Foreskin fibroblast (primary cell): ENCODE measurements at places on chromosomes 6 and 20.

DNA sequence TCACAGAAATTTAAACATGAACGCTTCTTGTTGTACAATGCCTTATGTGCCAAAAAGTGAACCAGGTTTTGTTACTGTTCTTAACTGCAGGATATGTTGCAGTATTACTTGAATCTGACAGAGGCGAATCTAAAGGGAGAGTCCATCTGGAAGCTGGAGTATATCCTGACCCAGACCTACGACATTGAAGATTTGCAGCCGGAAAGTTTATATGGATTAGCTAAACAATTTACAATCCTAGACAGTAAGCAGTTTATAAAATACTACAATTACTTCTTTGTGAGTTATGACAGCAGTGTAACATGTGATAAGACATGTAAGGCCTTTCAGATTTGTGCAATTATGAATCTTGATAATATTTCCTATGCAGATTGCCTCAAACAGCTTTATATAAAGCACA, 19.9 kb downstream of the SMPDL3A start:
- DNase-seq, result no peak

- no peak for DNase-seq
These were observed 120.9 kb downstream of the GRM1 start for GRCh38 chr6:146149770-146150169.

DNA sequence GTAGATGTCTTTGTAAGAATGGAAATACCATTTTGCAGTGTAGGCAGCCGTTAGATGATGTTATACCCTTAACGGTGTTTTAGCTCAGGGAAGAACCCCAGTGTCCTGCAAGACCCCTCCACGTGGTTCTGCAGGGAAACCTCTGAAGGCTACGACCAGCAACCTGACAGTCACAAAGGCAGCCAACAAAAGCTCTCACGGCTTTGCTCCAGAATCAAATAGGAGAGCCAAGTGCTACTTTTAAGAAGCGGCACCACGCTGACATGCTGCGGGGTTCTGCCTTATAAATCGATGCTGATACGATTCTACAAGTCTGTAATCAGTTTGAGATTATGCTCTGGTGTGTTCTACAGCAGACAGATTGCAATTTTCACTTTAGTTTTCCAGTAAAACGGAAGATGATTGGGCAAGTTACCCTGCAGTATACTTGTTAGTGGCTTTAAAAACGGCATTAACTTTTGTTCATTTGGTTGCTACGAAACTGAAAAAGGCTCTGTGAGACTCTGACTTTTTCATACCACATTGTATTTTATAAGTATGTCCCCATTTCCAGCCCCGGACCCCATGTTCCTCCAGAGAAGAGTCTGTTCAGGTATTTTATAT, 312.9 kb downstream of the SAMD5 start:
- DNase-seq, result no peak

GRCh38 chr6:82877213-82878195, 188.1 kb downstream of the UBE3D start:
- peak; percentile 21 for DNase-seq

- peak; percentile 96 for DNase-seq
These were observed 115.6 kb downstream of the TMEM170B start for GRCh38 chr6:11653028-11653583.

DNA sequence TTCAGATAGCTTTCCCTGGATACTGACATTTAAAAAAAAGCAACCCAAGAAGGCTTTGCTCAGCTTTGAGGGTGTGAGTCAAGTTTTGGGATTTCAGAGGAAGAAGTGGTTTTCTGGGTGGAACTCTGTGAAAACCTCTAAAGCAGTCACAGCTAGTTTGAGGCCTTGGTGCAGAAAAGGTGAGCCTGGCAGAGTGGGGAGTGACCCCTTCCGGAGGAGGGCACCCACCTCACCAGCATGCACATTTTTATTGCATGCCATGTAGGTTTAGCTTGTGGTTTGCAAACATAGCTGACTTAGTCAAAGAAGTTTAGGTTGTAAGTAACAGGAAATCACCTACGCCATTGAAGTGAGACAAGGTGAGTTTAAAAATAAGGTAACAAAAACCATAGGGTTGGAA, 146.8 kb upstream of the PMEPA1 start:
- DNase-seq, result no peak

DNA sequence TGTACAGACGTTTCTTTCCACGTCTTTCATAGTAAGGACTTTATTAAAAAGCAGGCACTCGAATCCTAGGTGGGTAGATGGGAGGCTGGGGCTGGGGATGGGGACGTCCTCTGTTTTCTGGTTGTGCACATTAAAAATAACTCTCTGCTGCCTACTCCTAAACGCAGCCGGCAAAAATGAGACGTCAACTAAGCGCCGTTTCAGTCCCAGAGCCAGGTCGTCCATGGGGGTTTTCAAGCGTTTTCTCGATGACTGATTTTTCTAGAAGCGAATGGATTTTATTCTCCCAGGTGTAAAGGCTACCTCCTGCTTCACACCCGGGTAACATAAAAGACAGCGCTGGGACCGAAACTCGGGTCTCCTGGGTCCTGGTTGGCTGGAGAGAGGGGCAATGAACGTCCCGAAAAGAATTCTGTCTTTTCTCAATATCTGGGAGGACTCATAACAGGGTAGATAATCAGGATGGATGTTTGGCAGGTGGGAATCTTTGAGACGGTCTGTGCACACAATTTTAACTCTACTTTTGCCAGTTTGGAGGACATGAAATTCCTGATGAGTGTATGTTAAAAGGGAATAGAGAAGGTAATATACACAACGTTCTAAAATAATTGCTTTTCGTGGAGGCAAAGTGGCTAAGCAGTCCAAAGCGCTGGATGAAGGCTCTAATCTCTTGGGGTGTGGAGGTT, 25.2 kb downstream of the GPX6 start:
- DNase-seq, result peak; percentile 63

DNA sequence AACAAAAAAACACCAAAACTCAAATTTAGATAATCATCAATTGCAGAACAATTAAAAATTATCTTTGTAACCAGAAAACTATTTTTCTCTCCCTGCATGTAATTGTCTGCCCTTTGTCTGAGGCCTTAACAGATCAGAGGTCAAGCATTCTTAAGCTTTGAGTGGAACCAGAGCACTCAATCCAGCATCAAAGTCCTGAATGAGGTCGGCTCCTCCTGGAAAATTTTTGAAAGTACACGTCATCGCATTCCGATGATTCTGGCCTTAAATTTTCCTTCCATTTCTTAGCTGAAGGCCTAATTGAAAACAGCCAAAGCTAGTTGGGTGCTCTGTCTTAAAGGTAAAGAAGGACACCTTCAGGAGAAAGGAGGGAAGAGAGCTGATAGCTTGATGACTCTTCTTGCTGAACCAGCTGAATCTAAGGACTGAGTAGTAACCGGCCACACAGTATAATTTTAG, 510.2 kb upstream of the SULF2 start:
- peak; percentile 93 for DNase-seq

DNA sequence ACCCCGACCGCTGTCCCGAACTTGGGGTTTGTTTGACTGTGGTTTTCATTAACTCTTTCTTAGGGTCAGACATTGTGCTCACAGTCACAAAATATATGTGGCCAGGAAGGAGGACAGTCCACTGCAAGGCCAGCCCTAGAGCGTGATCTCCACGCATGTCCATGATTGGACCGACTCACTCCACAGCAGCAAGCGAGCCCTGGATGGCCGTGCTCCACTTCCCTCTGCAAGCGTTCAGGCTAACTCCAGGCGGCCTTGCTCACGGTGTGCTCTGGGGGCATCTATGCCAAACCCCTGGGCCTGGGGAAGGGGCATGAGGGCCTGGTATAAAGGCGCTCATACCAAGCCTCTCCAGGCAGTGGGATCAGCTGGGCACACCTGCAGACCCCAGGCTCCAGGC, 5.6 kb downstream of the DACT2 start:
- no peak for DNase-seq
